ENCODE measurements at places on chromosomes 1 and 21.

DNA sequence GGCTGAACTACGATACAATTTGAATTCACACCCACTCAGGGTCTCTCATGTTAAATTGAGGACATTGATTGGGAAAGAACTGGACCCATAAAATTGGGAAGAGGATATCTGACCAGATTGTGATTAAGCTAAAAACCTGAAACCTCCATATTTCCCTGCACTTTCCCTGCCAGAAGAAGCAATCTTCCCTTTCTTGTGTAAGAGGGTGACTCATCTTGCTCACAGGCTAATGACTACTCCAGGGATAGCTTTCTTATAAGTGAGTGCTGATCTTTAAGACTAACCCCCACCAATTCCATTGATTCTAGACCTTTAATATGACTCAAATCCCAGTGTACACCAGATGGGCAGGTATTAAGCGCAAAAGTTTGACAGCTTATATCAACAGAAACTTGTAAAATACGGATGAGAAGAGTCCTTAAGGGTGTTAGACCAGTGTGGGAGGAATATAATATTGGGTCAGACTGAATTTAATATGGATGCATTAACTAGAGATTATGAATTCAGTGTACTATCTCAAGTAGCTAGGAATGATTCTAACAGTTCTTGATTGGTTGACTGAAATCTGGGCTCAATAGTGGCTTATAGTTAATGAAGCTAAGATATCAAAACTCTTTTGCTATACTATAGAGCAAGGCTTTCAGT lies 12.1 kb upstream of the SGIP1 start:
- no peak for DNase-seq

- DNase-seq = no peak
Observed at GRCh38 chr1:44019466-44019948, 11.8 kb downstream of the SLC6A9 start.

DNA sequence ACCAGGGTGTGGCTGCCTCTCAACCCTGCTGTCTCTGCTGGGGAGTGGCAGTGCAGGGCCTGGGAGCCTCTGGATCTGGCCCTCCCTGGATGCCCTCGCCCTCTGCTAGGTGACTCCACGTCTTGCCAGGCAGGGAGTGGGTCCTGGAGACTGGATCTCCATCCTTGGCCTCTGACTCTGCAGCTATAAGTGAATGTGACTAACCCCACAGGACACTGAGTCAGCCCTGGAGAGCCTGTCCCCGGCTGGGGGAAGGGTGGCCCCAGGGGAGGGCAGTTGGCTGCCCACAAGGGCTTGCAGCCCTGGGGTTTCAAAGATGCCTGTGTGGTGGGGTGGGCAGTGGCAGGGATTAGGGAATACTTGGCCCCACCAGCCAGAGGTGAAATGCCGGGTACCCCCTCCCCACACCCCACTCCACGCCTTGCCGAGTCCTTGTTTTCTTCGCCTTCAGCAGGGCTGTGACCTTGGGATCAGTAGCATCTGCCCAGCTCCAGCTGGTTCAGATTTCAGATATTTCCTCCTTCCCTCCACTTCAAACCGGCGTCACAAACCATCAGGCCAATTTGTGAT lies 1.9 kb upstream of the MYBPH start:
- no peak for DNase-seq

- no peak for DNase-seq
Observed at GRCh38 chr1:167996266-167996665, 59.4 kb upstream of the MPC2 start.

GRCh38 chr1:241600496-241600901 lies 39.7 kb downstream of the CHML start:
- DNase-seq = no peak

- peak; percentile 55 for DNase-seq
Observed at GRCh38 chr1:239999170-239999569, 92.5 kb upstream of the FMN2 start.

- DNase-seq = no peak
Observed at GRCh38 chr1:244915736-244916135, 51.4 kb upstream of the HNRNPU start.

GRCh38 chr1:246580497-246581370 lies 14.5 kb downstream of the CNST start:
- no peak for DNase-seq

GRCh38 chr1:25257196-25257595 lies 9.9 kb upstream of the RSRP1 start:
- DNase-seq = no peak

GRCh38 chr1:32703479-32704291 lies 1.1 kb upstream of the SYNC start:
- DNase-seq = no peak

- DNase-seq = no peak
Observed at GRCh38 chr21:31326522-31327242, 17.4 kb downstream of the TIAM1 start.

- DNase-seq = no peak
Observed at GRCh38 chr1:40822890-40823289, 39.3 kb downstream of the CITED4 start.

DNA sequence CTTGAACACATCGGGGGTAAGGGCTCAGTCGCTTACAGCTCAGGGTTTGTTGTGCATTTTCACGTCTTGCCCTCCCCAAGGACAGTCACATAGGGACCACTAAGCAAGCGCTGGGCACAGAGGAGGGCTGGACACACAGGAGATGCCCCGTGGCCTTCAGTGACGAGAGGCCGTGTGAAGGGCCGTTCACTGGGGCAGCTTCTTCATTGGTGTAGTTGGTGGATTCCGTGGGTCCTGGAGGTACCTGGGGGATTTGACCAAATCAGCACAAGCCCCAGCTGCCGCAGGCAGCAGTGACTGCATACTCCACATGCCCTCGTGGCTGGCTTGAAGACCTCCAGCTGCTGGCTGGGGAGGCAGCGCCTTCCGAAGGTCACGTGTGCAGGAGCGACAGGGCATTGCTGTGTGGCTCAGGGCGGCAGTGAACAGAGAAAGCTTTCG lies 100.8 kb upstream of the C1orf174 start:
- no peak for DNase-seq

DNA sequence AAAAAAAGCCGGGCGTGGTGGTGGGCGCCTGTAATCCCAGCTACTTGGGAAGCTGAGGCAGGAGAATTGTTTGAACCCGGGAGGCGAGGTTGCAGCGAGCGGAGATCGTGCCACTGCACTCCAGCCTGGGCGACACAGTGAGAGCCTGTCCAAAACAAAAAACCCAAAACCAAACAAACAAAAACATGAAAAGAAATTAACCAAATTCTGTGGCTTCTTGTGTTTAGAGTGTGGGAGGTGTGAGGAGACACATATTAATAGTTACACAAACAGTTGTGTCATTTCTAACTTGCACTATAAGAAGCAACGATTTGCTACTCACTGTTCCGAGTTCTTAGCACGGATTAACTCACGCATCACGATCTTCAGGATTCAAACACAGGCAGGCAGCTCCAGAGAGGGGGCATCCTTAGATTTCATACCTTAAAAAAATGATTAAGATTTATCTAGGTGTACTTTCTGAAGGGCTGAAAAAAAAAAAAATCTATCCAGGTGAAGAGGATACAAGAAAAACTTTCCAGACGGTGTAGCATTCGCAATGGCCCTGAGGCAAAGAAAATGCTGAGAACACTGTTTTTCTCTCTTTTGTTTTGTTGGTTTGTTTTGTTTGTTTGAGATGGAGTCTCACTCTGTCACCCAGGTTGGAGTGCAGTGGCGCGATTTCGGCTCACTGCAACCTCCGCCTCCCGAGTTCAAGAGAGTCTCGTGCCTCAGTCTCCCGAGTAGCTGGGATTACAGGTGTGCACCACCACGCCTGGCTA lies 713 bp upstream of the HMGCL start:
- no peak for DNase-seq

GRCh38 chr21:43994646-43995045 lies 17.5 kb upstream of the TRAPPC10 start:
- DNase-seq = no peak

- no peak for DNase-seq
Observed at GRCh38 chr1:38050397-38051078, 3.9 kb upstream of the POU3F1 start.

DNA sequence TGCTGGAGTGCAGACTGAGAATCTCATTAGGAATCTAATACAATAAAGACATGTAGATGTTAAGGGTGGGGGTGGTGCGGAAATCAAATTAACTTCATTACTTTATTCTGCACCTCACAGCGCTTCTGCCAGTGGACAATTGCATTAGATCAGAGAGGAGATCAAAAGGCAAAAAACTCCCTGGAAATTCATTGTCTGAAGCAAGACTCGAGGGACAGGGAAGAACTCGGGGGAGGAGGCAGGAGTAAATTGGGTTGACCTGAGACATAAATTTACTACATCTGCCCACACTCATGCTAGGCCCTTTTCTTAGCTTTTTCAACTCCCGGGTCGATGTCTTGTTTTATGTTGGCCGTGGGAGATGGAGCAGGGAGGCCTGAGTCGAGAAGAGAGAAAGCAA lies 315.4 kb downstream of the SPATA17 start:
- DNase-seq = no peak

DNA sequence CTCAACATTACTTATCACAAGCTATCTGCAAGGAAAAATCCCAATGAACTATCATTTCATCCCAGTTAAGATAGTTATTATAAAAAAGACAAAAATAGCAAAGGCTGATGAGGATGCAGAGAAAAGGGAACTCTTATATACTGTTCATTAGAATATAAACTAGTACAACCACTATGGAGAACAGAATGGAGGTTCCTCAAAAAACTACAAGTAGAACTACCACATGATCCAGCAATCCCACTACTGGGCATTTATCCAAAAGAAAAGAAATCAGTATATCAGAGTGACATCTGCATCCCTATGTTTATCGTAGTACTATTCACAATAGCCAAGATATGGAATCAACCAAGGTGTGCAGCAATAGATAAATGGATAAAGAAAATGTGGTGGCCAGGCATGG lies 4.9 kb upstream of the C1orf185 start:
- no peak for DNase-seq

DNA sequence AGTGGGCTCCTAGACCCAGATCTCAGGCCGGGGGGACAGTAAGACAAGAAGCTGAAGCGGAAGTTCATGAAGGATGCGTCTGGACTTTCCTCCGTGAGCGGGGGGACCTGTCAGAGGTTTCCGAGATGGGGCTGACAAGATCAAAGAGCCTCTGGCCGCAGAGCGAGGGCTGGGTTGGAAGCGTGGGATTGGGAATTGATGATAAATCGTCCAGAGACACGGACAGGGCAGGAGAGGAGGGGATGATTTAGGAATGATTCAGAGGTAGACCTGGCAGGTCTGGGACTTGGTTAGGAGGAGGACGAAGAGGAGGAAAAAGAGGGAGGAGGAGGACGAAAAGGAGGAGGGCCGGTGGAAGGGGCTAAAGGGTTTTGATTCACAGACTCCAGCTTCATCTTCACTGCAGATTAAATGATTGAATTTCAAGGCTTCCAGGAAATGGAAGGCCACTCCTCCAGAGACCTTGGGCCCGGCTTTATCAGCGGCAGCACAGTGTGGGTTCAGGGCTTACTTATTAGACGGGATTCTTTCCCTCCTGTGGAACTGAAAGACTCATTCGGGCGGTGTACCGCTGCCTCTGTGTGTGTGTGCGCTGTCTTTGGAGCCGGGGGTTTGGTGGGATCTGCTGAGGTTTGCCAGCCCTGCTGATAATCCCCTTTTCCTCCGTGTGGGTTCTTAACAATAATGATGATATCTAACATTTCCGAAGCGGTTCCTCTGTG lies 85.7 kb upstream of the SLC45A1 start:
- DNase-seq = no peak

- DNase-seq = no peak
Observed at GRCh38 chr1:59481881-59482505, 185.1 kb downstream of the FGGY start.

DNA sequence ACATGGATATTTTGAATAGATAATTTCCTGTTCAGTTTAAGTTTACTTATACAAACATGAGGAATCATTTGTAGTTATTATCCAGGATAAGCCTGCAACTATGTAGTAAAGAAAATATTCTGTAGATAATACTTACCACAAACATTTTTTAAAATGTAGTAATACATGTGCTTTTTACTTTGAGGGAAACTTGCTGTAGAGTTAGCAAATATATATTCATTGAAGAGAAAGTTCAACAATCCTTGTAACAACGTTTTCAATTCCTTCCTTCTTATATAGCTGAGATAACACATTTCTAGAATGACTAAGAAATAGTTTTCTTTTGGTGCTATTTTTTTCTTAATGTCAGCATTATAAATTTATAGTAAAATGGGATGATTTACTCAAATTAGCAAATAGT lies 664.6 kb upstream of the ADAMTS5 start:
- DNase-seq = no peak

DNA sequence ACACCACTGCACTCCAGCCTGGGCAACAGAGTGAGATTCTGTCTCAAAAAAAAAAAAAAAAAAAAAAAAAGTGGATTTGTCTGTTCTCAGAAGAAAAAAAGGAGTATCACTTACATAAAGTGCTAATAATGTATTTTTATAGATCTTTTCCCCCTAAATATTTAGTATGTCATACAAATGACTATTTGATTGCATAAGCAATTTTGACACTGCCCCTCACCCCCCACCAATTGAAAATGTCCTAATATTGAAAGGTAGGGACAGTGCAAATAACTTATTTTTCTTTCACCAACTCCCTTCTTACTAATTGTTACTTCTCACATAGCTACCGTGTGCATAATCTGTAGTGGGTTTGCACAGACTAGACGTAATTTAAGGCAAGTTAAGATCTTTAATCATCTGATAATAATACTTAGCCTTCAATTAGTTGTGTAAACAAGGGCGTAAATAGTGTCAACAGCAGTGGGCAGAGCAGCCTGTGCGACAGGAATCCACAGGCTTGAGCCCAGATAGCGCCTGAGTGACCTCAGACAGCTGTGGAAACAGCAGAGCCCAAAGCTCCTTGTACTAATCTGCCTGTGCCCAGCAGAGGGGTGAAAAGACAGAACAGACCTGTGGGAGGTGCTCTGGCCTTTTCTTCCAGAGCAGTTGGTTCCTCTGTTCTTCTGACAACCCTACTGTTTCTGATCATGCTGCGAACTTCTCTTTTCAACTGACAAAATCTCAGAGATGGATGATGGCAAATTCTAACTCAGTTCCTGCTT lies 4.5 kb upstream of the IER5 start:
- no peak for DNase-seq

- DNase-seq = no peak
Observed at GRCh38 chr1:39269349-39269748, 64.9 kb downstream of the MACF1 start.

GRCh38 chr1:154320882-154321608 lies at the start of gene AQP10:
Gene AQP10 (plus strand): TSS chr1:154321093. CDS start chr1:154321156, 63 bp downstream.
- no peak for DNase-seq

DNA sequence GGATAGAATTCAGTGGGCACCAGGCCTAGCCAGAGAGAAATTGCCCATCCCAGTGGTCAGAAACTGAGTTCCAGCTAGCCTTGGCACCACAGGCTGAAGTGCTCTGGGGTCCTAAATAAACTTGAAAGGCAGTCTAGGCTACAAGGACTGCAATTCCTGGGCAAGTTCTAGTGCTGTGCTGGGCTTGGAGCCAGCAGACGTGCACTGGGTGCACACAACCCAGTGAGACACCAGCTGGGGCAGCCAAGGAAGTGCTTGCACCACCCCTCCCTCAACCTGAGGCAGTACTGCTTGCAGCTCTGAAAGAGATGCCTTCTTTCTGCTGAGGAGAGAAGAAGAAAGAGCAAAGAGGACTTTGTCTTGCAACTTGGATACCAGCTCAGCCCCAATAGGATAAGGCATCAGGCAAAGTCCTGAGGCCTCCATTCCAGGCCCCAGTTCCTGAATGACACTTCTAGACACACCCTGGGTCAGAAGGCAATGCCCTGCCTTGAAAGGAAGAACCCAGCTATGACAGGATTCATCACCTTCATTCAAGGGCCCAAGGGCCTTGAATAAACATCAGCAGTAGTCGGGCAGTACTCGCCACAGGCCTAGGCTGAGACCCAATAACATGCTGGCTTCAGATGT lies 55.1 kb downstream of the OVGP1 start:
- DNase-seq = no peak

GRCh38 chr1:163983097-163983496 lies 575.9 kb upstream of the PBX1 start:
- DNase-seq = no peak

All from NCI-H2081 treated with DMSO at 0.1 percent for 48 hours (cell line).